GM04504 (cell line): ENCODE measurements at places on chromosomes 2 and 18.

- no peak for DNase-seq
Measured at GRCh38 chr18:57915865-57916582, 112.9 kb upstream of the ATP8B1 start.

GRCh38 chr2:126300348-126300747 is 355.6 kb upstream of the GYPC start:
- DNase-seq, result no peak

GRCh38 chr2:70516596-70516995 is 37.0 kb downstream of the TGFA start:
- DNase-seq, result no peak

DNA sequence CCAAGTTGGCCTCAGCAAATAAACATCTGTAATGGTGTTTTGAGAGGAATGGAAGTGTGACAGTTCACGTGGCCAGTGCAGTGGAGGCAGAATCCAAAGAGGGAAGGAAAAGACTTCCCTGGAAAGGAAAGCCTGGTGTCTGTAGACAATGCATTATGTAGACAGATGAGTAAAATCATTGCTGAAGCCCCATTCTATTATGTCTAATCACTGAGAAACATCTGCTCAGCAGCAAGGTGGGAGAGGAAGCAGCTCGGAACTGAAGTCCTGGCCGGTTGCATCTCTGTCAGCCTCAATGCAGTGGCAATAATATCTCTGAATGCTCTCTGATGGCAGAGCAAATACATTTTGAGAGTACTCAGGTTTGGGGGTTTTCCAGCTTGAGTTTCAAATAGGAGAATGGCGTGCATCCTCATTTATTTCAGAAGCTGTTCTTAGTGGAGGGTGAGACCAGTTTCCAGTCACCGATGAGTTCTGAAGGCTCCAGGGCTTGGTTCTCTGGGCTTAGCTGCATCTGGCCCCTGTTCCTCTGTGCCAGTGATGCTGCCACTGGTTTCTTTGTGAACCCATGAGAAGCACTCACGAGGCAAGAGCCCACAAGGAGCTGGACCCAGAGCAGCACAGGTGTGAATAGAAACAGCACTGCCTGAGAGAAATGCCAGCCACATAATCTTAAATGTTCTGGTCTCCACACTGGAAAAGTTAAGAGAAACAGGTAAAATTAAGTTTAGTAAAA is 63.3 kb downstream of the RPIA start:
- no peak for DNase-seq

- no peak for DNase-seq
Measured at GRCh38 chr2:135174810-135175093, 122.7 kb downstream of the RAB3GAP1 start.

GRCh38 chr2:105744909-105745853 is at the start of gene NCK2:
Gene NCK2 (plus strand): TSS chr2:105744912. CDS start chr2:105855064, 110,152 bp downstream.
- DNase-seq, result no peak

DNA sequence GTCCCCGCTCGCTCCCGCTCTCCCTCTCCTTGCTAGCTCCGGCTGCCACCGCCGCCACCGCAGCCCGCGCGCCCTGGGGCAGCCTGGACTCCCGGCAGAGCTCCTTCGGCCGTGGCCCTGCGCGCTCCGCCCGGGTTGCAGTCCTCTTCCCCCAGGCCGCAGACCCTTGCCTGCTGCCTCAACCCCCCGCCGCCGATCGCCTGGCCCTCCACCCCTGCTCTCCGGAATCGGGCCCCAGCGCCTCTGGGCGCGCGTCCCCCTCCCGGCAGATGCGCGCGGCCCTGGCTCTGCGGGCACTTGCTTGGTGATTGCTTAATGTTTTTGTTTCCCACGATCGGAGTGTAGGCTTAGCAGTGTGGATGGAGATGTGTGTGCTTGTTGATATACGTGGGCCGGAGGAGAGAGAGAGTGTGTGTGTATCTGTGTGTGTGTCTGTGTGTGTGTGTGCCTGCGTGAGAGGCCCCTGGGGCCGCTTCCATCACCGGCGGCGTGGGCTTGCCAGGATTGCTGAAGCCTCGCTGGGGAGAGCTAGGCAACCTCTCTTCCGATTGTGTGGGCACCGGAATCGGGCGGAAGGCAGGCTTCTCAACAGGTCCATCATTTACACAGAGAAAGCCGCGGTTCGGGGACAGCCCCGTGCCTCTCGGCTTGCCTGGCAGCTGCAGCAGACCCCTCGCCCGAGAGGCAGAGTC is 877 bp downstream of the INHBB start:
- DNase-seq, result no peak

GRCh38 chr2:74515981-74516633 is 1.9 kb downstream of the TLX2 start:
- DNase-seq, result no peak

GRCh38 chr2:29235411-29235810 is 120.2 kb downstream of the CLIP4 start:
- DNase-seq, result no peak

- no peak for DNase-seq
Measured at GRCh38 chr2:59233920-59234319, 992.8 kb upstream of the FANCL start.

- DNase-seq, result no peak
Measured at GRCh38 chr2:69436596-69436937, 668 bp downstream of the NFU1 start.

GRCh38 chr2:135386993-135387392 is 144.0 kb downstream of the ZRANB3 start:
- DNase-seq, result no peak

GRCh38 chr2:69200107-69200520 is 186.9 kb downstream of the GFPT1 start:
- DNase-seq, result peak; percentile 80

DNA sequence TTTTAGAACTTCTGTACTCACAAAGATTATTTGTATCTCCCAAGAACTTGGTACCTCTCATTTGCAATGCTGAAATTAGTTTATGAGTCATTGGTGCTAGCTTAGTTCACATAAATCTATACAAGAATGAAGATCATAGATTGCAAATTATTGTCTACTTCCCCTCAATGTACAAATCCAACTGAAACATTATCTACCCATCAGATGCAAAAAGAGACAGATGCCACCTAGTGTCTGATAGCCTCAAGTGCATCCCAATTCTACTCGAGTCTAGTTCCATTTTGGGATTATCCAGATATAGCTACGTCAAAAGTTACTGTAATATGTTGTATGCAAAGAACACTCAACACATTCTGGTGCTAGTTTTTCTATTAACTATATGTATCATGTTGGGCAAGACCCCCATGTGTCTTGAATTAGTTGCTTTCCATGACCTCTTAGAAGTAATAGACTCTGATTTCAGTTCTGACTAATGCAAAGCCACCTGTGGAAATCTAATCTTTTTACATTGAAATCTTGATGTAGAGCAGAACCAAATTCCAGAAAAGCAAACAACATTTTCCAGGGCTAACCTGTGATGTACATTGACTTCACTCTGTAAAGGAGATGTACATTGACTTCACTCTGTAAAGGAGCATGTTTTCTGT is 210.0 kb downstream of the RBM43 start:
- DNase-seq, result no peak

- DNase-seq, result no peak
Measured at GRCh38 chr2:38598200-38598990, 4.3 kb downstream of the HNRNPLL start.

GRCh38 chr2:28390241-28390745 is 2.4 kb upstream of the FOSL2 start:
- DNase-seq, result peak; percentile 81

GRCh38 chr2:57516698-57517340 is 529.8 kb upstream of the VRK2 start:
- peak; percentile 19 for DNase-seq

- DNase-seq, result no peak
Measured at GRCh38 chr18:53241161-53241560, 901.2 kb downstream of the DCC start.

DNA sequence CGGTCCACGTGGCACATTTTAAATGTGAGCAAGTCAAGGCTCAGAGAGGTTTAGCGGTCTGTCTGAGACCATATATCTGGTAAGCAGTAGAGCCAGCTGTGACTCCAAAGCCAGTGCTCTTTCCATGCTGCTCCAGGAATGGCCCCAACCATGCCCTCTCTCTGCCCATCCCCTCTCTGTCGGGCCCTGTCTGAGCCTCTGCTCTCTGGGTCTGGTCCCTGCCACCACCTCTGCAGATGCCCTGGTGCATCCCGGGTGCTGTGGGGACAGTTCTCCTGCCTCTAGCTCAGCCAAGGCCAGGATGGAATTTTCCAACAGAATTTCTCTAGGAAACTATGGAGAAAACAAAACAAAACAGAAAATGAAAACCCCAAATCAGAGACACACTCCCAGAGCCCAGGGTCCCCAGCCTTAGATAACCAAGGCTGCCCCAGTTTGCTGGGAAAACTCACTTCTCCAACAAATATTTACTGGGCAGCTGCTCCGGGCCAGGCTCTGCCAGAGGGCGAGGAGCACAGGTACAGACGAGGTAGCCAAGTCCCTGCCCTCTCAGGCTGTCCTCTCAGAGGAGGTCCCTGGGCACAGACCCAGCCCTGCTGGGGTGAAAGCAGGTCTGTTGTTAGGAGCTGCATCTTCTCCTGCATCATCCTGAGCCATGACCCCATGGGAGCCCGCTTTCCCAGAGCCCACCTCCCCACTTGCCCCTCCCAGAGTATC is 9.2 kb downstream of the ADRA2B start:
- DNase-seq, result no peak

DNA sequence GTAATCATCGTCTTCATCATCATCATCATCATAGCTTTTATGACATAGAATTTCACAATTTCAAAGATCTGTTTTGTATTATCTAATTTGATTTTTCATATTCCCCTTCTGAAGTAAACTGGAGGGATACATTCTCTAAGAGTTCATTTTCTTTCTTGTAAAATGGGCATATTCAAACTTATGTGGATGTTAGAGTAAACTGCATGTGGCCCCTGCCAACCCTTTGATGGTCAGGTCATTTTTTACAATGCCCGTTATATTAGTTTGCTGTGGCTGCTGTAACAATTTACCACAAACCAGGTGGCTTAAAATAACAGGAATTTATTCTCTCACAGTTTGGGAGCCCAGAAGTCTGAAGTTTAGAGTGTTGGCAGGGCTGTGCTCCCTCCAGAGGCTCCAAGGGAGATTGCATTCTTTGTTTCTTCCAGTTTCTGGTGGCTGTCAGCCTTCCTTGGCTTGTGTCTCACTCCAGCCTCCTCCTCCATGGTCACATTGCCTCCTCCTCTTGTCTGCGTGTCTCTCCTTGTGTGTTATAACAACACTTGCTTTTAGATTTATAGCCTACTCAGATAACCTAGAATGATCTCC is 127.5 kb upstream of the MMADHC start:
- DNase-seq, result no peak

GRCh38 chr18:41972067-41972925 is 17.3 kb downstream of the PIK3C3 start:
- no peak for DNase-seq

DNA sequence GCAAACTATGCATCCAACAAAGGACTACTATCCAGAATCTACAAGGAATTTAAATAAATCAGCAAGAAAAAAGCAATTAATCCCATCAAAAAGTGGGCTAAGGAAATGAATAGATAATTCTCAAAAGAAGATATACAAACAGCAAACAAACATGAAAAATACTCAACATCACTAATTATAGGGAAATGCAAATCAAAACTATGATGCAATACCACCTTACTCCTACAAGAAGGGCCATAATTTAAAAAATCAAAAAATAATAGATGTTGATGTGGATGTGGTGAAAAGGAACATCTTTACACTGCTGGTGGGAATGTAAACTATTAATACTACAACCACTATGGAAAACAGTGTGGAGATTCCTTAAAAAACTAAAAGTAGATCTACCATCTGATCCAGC is 164.7 kb downstream of the ZBTB7C start:
- DNase-seq, result no peak

DNA sequence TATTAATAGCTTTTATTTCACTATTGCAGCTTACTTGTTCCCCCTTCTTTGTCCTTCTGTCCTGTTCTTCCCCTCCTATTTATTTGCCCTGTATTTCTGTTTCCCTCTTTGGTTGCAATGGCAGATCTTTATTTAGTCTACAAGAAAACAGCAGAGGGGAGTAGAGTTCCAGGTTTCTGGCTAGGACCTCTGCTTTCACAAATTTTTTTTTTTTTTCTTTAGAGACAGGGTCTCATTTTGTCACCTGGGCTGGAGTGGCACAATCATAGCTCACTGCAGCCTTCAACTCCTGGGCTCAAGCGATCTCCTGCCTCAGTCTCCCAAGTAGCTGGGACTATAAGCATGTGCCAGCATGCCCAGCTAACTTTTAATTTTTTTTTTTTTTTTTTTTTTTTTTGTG is 188.1 kb upstream of the SPRED2 start:
- DNase-seq, result no peak

DNA sequence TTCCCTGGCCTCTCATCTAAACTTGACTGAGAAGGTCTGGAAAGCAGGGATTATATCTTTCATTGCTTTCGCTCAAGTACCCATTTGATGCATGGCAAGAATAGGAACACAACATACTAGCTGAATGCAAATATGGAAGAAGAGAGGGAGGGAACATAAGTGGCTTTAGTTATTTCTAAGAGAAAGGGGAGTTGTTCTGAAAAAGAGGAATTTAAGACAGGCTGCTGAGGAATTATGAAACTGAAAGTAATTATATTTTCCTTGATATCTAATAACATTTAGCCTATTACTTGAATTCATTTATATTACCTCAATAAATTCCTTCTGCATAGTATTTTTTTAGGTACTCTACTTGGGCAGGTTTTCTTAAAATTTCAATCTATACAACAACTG is 105.8 kb upstream of the TTN start:
- DNase-seq, result no peak
